ENCODE measurements at places on chromosomes 2 and 18.

GRCh38 chr2:102422910-102423309, at the start of gene IL18RAP:
IL18RAP (plus strand) TSS chr2:102423160; CDS start chr2:102423278, 118 bp downstream.
- no peak for DNase-seq

DNA sequence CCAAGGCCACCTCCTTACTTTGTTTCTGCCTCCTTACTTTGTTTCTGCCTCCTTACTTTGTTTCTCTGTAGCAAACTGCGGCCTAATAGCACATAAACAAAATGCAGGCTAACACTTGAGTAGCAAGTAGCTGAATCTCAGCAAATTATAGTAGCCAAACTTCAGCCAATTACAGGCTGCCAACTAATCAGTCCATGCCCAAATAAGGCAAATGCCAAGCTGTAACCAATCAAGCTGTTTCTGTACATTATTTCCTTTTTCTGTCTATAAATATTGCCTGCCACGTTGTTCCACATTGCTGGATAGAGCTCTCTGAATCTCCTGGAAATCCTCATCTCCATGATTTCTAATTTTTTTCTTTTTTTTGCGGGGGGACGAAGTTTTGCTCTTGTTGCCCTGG, 28.7 kb upstream of the FRZB start:
- DNase-seq = no peak

DNA sequence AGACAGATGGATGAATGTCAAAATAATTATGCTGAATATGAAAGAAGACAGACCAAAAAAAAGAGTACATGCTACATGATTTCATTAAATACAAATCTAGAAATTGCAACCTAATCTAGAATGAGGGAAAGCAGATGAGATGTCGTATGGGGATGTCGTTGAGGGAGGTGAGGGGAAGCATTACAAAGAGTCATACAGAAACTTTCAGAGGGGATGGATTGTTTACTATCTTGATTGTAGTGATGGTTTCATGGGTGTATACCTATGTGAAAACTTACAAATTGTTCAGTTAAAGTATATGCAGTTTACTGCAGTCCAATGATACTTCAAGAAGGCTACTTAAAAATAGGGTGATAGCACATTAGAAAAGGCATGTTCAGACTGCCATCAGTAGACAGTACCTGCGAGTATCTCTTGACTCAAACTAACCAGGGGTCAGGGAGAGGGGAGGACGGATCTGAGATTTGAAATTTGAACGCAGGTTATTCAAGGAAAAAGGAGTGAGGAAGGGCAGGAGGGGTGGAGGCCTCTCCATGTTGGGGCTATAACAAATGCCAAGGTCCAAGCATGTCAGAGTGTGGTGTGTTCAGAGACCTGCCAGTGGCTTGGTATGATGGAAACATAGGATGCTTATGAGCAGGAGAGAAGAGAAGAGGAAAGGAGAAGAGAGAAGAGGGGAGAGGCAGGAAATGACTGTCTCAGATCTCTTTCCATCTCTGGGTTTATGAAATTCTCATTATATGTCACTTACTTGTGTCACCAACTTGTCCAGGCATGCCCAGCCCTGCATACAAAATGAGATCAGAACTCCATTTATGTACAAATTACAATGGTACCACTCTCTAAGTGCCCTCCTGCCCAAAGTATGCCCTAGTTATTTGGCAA, 257.3 kb upstream of the CXCR4 start:
- DNase-seq = no peak

DNA sequence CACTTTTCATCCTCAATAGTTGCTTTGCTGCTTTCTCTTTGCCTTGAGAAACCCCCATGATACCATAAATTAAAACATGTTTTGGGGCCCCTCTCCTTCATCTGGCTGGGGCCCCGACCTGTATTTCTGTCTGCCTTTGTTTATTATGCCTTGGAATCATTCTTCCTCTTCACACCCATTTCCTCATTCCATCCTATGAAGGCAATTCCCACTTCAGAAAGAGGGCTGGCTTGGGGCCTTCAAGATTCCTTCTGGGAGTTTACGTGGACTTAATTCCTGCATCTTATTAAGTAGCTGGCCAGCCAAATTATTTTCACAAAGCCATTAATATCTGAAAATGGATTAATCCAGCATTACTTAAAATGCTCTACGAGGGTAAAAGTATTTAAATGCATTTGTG, 6.8 kb upstream of the LRRTM1 start:
- no peak for DNase-seq

DNA sequence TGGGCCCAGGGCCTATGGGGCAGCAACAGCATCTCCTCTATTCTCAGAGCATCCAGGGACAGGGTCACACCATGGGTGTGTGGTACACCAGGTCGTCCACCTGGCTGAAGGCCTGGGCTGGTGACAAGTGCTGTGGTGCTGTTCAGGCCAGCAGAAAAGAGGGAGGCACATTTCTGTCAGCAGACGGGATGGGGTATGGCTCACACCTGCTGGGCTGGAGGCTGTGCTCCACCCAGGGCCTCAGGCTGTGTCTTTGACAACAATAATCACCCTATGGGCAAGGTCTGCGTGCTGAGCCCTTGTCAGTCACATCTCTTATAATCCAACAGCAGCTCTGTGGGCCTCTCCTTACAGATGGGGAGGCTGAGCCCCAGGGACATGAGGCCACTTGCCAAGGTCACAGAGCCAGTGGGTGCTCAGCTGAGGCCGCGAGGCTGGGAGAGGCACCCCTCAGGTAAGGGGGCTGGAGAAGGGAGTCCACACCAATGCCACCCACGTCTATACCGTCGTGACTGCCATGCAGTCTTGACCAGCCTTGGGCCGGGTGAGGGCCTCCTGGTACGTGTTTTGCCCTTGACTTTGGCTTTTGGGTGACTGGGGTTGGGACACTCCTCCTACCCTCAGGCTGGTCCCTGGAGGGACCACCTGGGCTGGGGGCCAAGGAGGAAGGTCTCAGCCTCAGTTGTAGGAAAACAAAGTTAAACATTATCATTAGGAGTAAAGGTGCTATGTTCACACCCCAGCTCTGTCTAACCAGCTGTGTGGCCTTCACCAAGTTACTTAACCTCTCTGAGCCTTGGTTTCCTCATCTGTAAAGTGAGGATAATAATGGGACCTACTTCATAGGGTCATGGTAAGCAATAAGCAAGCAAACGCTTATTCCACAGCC, 5.6 kb upstream of the HS6ST1 start:
- no peak for DNase-seq

DNA sequence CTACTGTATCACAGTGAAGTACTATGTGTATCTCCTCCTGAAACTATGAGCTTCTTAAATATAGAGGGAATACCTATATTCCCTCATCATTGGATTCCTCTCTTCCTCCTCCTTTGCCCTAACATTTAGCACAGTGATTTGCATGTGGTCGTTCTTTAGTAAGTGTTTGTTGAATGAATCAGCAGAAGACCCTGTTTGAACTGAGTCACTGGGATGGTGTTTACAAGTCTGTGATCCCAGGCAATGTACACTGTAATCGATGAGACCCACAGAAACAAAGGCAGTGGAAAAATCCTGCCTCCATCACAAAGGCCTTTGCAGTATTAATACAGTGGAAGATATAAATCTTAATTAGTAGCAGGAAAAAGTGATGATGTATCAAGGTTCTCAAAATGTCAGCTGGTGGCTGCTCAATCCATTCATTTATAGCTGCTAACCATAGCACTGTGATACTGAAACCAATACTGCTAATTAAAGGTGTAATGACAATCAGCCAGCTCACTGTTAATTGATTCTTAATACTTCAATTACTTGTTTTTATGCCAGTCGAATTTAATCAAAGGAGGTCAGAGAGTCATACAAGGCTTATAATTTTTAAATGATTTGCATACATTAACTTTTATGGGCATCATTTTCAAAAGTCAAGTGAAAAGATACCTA, 20.8 kb upstream of the MYO3B start:
- DNase-seq = no peak

- peak; percentile 90 for DNase-seq
Measured at GRCh38 chr2:25274868-25275574, 66.7 kb downstream of the DNMT3A start.

DNA sequence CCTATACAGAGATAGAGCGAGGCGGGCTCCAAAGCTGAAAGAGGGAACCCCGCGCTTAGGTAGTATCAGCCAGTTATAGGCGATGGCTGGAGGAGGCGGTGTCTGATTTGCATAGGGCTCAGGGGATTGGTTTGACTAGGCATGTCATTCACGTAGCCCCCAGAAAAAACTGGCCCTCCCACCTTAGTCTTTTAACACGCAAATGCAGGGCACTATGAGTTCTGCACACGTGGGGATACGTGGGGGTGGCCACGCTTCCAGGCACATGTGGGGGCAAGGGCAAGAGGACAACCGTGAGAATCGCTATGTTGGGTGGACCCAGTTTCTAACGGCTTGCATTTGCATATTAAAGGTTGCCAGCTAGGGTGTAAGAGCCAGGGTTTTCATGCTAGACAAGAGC, 56.7 kb upstream of the MSTN start:
- peak; percentile 15 for DNase-seq

DNA sequence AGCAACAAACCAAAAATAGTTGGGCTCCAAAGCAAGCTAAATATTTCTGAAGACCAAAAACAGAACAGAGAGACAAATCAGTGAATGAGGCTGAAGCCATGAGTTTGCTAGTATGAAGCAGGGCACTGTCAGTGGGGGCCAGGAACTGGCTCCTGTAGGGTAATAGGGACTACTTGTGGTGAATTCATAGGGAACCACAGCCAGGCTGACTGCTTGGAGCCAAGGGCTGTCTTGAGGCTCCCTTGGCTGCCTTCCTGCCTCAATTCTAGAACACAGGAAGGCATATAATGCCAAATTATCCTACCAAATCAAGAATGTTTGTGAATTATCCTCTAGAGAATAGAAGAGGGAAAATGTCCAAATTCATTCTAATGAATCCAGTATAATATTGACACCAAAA, 406.0 kb downstream of the CCDC85A start:
- no peak for DNase-seq

DNA sequence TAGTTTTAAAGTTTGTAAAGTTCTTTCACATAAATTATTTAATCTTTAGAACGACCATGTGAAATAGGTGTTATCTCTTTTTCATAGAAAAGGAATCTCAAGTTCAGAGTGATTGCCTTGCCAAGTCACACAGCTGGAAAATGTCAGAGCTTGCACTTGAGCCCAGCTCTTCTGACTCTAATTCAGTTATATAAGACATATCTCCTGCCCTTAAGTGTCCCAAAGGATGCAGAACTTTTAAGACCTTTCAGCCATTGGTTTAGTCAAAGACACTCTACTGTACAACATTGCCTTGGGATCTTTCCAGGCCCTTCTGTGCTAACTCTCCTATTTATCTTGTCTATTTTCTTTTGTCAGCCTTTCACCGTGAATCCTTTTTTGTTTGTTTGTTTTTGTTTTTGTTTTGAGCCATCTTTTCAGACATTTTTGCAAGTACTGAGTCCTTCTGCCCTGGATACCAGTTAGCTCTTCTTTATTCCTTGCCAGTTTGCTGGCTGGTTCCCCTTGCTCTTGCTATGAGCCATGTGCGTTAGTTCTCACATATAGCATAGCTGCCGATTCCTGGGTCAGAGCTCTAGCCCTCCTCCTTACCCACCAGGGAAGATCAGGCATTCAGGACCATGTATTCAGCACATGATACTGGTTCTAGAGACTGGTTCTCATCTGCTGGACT, 160.0 kb upstream of the MYO3B start:
- no peak for DNase-seq

- DNase-seq = peak; percentile 39
Measured at GRCh38 chr2:11744631-11745394, 1.6 kb upstream of the LPIN1 start.

- no peak for DNase-seq
Measured at GRCh38 chr2:75622500-75622899, 24.1 kb upstream of the MRPL19 start.

GRCh38 chr2:43743706-43744105, 30.1 kb upstream of the DYNC2LI1 start:
- no peak for DNase-seq

DNA sequence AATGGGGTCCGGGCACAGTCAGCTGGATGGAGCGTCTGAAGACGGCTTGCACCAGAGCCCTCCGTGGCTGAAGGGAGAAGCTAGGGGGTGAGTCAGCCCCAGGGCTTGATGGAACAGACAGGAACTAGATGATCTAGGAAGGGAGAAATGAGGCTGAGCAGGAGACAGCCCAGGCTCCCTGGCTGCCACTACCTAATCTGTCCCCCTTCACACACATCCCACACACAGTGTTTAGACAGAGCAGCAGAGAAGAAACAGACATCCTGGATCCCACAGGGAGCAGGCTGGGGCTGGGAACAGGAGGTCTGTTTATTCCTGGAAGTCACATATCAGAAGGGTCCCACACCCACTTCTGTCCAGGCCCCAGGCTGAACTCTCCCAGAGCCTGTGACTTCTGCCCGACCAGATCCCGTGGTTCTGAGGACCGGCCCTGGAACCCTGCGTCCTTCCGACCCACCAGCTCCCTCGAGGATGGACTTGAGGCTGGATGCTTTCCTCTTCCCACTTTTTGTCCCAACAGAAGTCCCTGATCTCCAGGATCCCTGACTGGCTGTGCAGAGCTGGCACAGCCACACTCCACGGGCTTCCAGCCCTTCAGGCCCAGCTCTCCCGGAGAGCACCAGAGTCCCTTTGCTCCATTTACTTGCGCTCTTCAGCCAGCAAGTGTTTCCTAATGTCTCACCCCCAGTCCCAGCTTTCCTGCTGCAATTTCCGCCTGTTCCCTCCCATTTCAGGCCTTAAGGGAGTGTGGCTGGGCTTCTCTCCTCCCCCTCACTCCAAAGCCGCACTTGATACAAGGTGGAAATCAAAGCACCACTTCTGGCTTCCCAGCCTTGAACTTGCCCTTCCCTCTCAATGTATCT, 1.5 kb upstream of the GPBAR1 start:
- DNase-seq = peak; percentile 83

- DNase-seq = no peak
Measured at GRCh38 chr18:24366328-24366727, 31.3 kb downstream of the OSBPL1A start.

DNA sequence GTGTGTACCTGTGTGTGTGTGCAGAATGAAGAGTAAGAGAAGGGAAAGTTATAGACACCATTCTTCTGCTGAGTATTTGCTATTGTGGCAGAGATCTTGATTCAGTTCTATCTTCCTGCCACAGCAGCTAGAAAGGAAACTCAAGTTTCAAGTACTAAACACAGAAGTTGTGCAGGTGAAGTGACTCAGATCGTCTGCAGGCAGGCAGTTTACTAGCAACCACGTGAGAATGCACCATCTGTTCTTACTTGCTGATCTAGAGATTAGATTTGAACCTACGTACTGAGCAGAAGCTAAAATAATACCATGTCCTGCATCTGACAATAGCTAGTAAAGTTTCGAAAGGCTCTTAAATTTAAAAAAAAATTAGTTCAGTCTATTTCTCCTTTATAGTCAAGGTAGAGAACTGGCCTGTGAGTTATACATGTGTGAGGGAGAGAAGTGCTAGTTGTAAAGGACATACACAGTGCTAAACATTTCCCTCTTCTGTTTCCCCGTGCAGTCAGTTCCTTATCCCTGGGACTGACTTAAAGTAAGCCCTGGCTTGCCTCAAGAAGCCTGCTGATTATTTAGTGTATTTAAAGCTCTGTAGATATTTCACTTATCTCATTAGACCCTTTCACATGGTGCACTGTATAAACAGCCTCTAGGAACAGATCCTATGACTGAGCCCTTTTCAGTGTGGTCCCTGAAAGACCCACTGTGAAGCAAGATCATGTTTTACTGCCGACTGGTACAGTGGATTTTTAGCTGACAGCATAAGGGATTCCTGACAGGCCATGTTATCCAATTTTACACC, 45.0 kb downstream of the SLC38A11 start:
- no peak for DNase-seq

GRCh38 chr2:30569946-30570345, 122.9 kb downstream of the LCLAT1 start:
- DNase-seq = no peak
